ENCODE measurements at places on chromosomes 2 and 18. TPM values are rescaled to one million over a fixed set of nuclear protein-coding genes. Genes with fewer than 3 reads are reported as not detected.

- no peaks in the 10 kb centered on the region for H3K4me1 ChIP-seq
- H3K36me3 ChIP-seq = no peaks in the 10 kb centered on the region
- DNase-seq = no peak
- no peak overlapping the region for H3K4me3 ChIP-seq
- no peak overlapping the region for H3K27ac ChIP-seq
- no peaks in the 10 kb centered on the region for H3K27me3 ChIP-seq
Observed at GRCh38 chr2:12847694-12848575, 131.2 kb downstream of the TRIB2 start.

GRCh38 chr18:25819746-25820363 is 270.6 kb downstream of the SS18 start:
- H3K4me1 ChIP-seq = peaks cover 3% of the 10 kb centered on the region
- H3K27me3 ChIP-seq = peaks cover 30% of the 10 kb centered on the region
- no peak overlapping the region for H3K4me3 ChIP-seq
- no peaks in the 10 kb centered on the region for H3K36me3 ChIP-seq
- no peak for DNase-seq

- H3K4me1 ChIP-seq = peaks cover 7% of the 10 kb centered on the region
- H3K27ac ChIP-seq = no peak overlapping the region
- no peak overlapping the region for H3K4me3 ChIP-seq
- no peaks in the 10 kb centered on the region for H3K36me3 ChIP-seq
- no peaks in the 10 kb centered on the region for H3K27me3 ChIP-seq
Observed at GRCh38 chr18:36492604-36493329, 195.3 kb downstream of the FHOD3 start.

DNA sequence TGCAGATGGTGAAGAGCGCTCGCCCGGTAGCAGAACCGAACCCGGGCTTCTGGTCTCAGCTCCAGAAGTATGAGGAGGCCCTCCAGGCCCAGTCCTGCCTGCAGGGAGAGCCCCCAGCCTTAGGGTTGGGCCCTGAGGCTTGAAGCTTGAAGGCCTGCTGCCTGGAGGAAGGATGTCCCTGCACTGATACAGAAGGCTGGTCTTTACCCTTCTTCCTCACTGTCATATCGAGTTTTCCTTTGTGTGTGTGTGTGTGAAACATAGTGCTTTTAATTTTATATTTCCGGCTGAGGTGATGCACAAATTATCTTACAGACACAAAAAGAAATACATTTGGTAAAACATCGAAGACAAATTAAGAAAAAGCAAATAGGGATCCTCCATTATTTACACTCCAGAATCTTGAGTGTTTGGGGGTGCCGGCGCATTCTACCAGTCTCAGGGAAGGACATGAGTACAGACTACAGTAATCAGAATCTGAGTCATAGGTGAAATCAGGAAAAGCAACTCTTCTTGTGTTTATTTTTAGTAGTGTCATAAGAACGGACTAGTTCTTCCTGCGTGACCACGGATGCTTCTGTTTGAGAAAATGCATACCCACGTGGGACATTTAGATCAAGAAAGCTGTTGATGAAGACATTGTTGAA is 1.3 kb downstream of the DUSP28 start:
- peaks cover 20% of the 10 kb centered on the region for H3K4me1 ChIP-seq
- DNase-seq = no peak
- H3K36me3 ChIP-seq = peaks cover 2% of the 10 kb centered on the region

- H3K4me1 ChIP-seq = peaks cover 8% of the 10 kb centered on the region
- no peaks in the 10 kb centered on the region for H3K27me3 ChIP-seq
- no peak overlapping the region for H3K4me3 ChIP-seq
- no peaks in the 10 kb centered on the region for H3K36me3 ChIP-seq
- H3K27ac ChIP-seq = no peak overlapping the region
Observed at GRCh38 chr2:117775703-117776219, 38.7 kb upstream of the DDX18 start.

- peaks cover 7% of the 10 kb centered on the region for H3K27me3 ChIP-seq
- DNase-seq = no peak
- peaks cover 3% of the 10 kb centered on the region for H3K4me1 ChIP-seq
- no peaks in the 10 kb centered on the region for H3K36me3 ChIP-seq
Observed at GRCh38 chr2:222711315-222711940, 40.0 kb downstream of the MOGAT1 start.

DNA sequence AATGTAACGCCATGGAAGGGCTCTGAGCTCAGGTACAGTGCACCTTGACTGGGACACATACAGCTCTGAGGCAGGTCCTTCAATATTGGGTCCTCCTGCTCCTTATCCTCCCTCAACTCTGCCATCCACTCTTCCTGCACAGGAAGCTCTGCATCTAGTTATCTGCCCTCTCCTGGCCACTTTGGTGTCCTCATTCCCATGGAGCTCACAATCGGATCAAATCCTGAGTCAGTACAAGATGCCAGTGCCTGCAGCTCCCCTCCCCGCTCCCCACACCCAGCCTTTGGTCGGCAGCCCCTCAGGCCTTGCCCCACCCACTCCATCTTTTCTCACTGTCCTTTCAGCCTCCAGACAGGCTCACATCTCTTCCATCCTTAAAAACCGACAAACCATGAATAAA is 58.0 kb downstream of the LRRFIP1 start:
- no peak overlapping the region for H3K4me3 ChIP-seq
- H3K27me3 ChIP-seq = peaks cover 3% of the 10 kb centered on the region
- DNase-seq = no peak
- H3K27ac ChIP-seq = no peak overlapping the region
- peaks cover 18% of the 10 kb centered on the region for H3K36me3 ChIP-seq
- H3K4me1 ChIP-seq = peaks cover 1% of the 10 kb centered on the region

GRCh38 chr2:6958616-6959235 is 41.5 kb downstream of the RNF144A start:
- peaks cover 10% of the 10 kb centered on the region for H3K36me3 ChIP-seq
- no peak for DNase-seq

GRCh38 chr2:157497638-157498314 is 53.9 kb upstream of the CYTIP start:
- H3K27me3 ChIP-seq = no peaks in the 10 kb centered on the region
- H3K4me1 ChIP-seq = no peaks in the 10 kb centered on the region
- no peak overlapping the region for H3K4me3 ChIP-seq
- H3K27ac ChIP-seq = no peak overlapping the region
- H3K36me3 ChIP-seq = no peaks in the 10 kb centered on the region

DNA sequence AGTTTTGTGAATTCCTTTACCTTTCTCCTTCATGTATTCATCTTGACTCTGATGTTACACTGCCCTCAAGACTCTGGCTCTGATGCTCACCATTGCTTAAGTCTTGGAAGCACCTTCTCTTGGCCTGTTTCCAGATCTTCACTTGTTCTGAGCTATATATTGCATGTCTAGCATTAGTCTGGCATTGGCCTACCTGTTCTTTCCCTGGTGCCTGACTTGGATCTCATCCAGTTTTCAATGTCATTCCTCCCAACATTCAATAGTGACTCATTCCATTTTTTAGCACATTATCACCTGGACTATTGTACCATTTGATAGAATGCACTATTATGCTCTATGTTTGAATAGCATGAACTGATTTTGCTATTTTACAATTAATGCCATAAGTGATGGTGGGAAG is 127.3 kb upstream of the NYAP2 start:
- no peaks in the 10 kb centered on the region for H3K4me1 ChIP-seq
- DNase-seq = no peak
- no peaks in the 10 kb centered on the region for H3K27me3 ChIP-seq
- H3K4me3 ChIP-seq = no peak overlapping the region
- H3K27ac ChIP-seq = no peak overlapping the region

DNA sequence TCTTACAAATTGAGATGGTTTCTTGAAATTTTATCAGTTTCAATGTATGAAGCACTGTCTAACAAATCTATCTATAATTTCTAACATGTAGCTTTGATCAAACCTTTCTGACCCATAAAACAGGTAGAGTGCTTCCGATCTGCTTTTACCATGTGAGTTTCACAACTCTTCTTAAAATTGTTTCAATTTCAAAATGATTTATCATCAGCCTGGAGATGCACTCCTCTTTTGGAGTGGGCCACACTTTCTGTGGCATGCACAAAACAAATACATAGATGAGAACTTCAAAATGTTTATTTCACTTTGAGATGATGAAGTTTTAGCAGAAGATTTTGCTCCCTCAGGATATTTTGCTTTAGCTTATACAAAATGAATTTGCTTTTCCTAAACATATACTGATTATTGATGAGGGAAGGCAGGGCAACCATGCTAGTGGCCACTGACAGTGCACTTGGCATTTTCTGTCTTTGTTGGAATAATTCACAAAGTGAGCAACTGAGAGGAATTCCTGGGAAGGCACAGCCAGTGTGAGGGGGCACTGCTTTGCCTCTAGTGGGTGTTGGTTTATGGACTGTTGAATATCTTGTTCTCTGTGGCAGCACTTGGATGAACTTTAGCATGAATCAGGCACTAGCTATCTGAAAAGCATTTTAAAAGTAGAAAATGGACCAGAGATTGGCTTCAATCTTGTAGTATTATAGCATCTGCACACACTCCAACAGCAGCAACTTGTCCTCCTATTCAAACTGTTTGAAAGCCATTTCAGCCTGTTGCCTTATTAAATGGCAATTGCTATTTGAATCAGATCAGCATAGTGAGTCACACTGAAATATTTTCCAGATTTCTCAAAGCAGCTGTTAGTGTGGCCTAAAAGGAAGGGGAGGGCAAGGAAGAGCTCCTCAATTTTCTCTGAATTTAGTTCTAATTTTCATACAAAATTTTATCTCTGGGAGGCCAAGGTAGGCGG is 193.2 kb downstream of the CCDC85A start:
- H3K4me1 ChIP-seq = no peaks in the 10 kb centered on the region
- no peaks in the 10 kb centered on the region for H3K36me3 ChIP-seq
- no peaks in the 10 kb centered on the region for H3K27me3 ChIP-seq
- no peak overlapping the region for H3K4me3 ChIP-seq

PDCD1 gene
- total RNA-seq = not detected

AAMP gene
- total RNA-seq = 79.2 TPM

ZNF396 gene
- total RNA-seq = 4.5 TPM

YES1 gene
- total RNA-seq = 55.5 TPM
